HL-60 (cell line): ENCODE measurements at places on chromosomes 5 and 9.

DNA sequence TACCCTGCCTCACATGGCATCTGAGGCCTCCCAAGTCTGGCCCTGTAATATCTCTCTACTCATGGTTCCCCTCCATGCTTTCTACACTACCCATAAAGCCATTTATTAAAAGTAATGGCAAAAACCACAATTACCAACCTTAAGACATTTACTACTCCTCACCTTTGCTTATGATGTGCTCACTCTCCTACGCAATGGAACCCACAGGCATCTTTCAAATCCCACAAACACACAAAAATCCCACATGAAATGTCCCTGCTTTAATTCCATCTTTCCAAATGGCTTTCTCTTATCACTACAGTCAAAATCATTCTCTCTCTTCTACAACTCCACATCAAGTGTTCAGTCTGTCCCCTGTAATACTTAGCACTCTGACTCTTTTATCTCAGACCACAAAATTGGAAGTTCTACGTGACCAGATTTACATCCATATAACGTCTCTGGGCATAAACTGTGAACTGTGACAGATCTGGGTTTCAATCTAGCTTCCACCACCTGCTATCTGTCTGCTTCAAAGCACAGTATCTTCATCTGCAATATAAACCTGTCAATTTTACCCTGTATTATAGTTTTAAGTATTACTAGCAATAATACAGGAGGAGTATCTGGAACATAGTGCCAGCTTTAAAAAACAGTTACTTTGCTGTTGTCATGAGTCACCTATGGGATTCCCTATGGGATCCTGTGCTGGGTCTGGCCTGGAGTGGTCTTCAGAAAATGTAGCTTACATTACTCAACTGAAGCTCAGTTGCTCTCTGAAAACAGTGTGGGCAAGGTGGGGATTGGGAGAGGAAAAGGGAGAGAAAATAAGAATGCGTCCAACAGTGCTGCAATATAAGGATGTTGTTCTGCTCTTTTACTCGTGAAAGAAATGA lies 137.1 kb upstream of the TRIM32 start:
- DNase-seq: no peak

DNA sequence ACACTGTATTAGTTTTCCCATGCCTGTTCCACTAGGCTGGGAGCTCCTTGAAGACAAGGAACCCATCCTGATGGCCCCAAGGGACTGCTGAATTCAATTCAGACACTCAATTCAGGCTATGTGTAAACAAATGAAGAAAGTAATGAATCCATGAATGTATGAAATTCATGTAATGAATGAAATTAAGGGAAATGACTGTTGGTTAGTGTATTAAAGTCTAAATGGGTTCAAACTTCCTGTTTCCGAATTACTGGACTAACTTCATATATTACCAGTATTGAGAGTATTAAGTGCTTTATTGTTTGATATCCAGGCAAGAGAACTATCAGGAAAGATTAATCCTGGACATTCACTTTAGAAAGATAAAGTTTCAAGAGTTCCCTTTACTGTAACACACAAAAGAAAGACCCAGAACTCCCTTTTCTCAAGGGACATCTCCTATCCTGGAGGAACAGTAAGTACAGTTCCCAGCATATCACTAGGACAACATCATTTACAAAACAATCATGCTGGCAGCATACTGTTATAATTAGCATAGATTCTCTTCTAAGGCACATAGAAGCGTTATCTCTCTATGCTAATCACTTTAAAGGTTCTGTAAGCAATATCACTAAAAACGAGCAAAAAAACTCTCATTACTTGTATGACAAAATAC lies 28.5 kb upstream of the IFNK start:
- no peak for DNase-seq

DNA sequence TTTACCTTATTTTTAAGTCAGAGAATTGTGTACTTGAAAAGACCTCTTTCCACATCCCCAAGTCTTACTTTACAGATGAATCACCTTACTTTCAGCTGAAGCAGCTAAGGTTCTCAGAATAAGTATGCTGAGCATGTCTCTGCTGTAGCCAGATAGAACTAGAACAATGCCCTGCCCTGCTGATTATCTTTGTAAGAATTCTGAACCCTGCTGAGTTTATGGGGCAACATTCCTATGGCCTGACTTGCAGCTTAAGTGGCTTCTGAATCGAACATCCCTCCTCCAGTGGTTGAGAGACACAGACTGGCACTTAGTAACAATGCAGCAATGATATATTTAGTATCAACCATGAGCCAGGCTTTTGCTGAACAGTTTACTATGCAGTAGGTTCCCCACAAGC lies 592.0 kb upstream of the WWC1 start:
- no peak for DNase-seq

GRCh38 chr5:140672455-140673186 lies 755 bp downstream of the DND1 start:
- DNase-seq: no peak
